MCF 10A (cell line): ENCODE measurements at places on chromosomes 16 and 17.

GRCh38 chr17:49998836-49999511 is 4.0 kb upstream of the DLX3 start:
- DNase-seq, result no peak

DNA sequence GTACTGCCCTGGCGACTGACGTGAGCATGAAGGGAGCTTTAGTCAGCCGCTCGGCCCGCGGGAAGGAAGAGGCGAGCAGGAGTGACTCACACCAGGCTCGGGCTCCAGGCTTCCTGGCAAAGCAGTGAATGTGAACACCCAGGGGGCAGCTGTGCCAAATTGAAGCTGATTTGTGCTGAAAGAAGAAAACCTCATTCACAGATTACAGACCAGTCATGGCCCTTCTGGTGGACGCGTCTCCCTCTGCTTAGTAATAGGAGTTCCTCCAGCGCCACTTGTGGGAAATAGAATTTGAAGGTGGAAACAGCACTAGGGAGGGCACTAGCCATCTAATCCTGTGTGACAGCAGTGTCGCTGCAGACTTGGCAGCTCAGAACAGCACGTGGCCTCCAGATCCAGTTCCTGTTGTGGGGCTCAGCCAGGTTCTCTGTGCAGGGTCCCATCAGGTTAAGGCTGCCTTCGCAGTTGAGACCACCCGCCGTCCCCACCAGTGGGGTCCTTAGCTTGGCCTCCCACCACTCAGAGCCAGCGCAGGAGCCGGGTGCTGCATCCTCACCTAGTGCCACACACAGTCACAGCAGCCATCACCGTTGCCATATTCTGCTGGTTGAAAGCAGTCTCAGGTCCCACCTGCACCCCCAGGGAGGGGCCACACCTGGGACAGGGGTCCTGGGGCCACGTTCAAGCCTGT is 164.5 kb upstream of the CHMP6 start:
- peak; percentile 97 for DNase-seq

- DNase-seq, result peak; percentile 30
Measured at GRCh38 chr17:76427501-76428231, 25.3 kb downstream of the UBE2O start.

DNA sequence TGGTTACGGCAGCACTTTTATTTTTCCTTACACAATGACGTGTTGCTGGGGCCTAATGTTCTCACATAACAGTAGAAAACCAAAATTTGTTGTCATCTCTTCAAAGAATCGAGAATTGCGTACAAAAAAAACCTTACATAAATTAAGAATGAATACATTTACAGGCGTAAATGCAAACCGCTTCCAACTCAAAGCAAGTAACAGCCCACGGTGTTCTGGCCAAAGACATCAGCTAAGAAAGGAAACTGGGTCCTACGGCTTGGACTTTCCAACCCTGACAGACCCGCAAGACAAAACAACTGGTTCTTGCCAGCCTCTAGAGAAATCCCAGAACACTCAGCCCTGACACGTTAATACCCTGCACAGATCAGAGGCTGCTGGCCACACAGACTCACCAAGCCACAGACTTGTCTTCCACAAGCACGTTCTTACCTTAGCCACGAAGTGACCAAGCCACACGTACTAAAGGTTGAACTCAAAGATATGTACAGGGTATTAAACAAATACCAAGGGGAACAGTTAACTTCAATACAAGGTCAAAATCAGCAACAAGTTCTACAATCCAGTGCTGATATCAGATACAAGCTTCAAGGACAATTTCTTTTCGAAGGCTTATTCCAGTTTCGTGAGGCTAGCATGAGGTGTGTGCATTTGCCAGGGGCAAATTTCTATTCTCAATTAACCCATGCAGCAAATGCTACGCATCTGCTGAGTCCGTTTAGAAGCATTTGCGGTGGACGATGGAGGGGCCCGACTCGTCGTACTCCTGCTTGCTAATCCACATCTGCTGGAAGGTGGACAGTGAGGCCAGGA is 2.4 kb downstream of the ACTG1 start:
- peak; percentile 26 for DNase-seq

GRCh38 chr17:50916026-50916707 is 50.0 kb upstream of the TOB1 start:
- DNase-seq, result no peak

DNA sequence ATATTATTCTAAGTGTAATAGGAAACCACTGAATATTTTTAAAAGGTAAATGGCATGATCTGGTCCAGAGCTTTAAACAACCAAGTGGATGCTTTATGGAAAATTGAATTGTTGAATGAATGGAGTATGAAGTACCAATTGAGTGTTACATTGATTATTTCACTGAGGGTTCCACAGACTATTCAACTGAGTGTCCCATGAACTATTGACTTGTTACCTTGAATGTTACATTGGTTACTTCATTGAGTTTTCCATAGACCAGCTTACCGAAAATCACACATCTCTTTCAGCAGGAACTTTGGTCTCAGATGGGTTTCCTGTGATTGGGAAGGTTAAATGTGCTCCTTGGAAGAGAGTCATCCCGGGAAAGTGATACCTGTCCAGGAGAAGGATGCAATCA is 56.8 kb downstream of the TMEM114 start:
- no peak for DNase-seq
